GM12891 (cell line): ENCODE measurements at places on chromosomes 7 and 10.

DNA sequence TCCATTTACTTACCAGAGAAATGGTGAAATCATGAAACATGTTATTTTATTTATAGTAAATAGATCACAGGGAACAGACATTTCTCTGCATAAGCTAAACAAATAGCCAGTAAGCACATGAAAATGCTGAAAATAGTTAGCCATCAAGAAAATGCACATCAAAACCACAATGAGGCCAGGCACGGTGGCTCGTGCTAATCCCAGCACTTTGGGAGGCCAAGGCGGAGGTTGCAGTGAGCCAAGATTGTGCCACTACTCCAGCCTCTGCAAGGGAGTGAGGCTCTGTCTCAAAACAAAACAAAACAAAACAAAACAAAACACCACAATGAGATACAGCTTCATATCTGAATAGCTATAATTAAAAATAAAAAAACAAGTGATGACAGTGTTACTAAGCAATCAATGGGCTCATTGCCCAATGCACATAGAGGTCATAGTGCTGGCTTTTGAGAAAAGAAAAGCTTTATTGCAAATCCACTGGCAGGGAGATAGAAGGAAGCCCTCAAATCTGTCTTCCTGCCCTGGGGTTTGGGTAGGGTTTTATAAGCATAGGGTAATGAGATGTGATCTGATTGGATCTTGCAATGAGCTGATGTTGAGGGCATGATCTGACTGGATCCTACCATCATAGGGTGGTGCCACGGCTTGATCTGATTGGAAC lies 16.2 kb downstream of the CSTF2T start:
- no peak for DNase-seq

DNA sequence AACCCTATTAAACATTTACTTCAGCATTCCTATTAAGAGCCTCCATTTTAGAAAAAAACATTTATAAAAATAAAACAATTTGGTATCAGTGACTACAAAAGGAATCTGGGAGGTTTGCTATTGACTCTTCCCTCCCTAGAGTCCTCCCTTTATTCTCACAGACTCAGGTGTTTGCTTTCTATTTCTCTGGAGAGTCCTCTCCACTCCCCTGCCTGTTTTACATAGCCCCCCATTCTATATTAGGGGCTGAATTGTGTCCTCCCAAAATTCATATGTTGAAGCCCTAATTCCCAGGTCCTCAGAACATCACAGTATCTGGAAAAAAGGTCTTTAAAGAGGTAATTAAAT lies 69.8 kb downstream of the COA1 start:
- no peak for DNase-seq

- no peak for DNase-seq
Measured at GRCh38 chr10:108639010-108639409, 1284.3 kb downstream of the XPNPEP1 start.

- DNase-seq = no peak
Measured at GRCh38 chr7:91182819-91183764, 81.1 kb upstream of the FZD1 start.

- DNase-seq = no peak
Measured at GRCh38 chr10:127149501-127150081, 46.8 kb downstream of the INSYN2A start.

- no peak for DNase-seq
Measured at GRCh38 chr10:49151025-49151445, 17.2 kb upstream of the FAM170B start.

- DNase-seq = no peak
Measured at GRCh38 chr7:41241641-41242040, 461.2 kb downstream of the INHBA start.

DNA sequence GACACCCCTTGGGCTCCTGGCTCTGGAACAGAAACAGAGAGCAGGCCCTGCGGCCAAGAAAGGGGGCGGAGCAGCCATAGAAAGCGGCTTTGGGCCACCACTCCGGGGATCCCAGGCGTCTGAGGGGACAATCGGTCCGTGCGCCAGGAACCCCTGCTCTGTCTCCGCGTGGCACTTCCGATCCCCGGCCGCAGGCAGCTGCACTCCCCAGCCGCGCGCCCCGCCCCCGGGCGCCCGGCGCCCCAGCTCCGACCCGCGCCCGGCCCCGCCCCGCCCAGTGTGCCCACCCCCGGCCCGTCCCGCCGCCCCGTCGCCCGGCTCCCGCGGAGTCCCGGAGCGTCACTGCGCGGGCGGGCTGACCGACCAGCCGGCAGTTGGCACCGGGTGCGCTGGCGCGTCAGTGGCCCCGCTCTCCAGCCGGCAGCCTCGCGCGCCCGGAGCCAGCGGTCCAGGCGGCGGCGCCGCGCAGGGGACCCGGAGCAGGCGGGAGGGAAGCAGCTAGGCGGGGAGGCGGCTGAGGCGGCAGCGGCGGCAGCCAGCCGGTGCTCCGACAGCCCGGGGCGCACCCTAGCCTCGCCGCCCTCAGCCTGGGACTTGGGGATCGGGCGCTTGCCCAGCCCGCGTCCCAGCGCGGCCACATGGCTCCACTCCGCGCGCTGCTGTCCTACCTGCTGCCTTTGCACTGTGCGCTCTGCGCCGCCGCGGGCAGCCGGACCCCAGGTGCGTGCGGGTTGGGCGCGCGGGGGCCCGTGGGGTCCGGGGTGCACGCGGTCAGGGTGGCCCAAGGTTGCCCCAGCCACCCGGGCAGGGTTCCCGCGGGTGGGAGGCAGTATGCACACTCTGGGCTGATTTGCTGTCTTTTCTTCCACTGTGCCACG lies at the start of gene ADAMTS14:
Gene ADAMTS14 (plus strand): TSS at position 342 of the 878 bp plus-strand sequence. CDS start 297 bp downstream, at position 639.
- DNase-seq = peak; percentile 51

DNA sequence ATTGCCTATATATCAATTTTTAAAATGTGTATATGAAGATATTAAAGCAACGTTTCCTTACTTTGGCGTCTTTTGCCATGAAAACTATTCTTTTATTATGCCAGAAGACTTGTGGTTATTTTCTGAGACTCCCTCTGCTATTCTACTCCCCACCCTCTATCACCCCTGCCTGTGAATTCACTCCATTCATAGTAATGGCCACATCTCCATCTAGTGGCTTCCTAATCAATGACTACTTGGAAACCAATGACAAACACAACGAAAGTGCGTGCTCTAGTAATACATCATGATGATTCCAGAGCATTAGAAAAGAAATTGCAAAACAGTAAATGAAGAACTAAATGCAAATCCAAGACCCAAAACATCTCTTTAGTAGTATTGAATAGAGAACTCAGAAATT lies 186.7 kb upstream of the HGF start:
- DNase-seq = no peak

DNA sequence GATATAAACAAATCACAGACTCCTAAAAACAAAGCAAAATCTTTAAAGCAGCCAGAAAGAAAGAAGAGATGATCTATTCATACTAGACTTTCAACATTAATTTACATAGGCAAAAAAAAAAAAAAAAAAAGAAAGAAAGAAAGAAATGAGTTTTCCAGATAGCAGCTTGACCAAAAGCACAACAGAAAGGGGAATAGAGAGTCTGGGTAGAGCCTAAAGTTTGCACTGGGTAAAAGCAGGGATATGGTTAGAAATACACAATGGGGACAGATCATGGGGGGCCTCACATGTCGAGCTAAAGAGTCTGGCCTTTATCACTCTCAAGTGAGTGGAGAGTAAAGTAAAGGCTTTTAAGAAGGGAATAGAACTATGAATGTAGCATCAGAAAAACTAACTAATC lies 169.8 kb downstream of the SGMS1 start:
- no peak for DNase-seq

- DNase-seq = no peak
Measured at GRCh38 chr7:105691082-105691679, 109.9 kb upstream of the EFCAB10 start.

DNA sequence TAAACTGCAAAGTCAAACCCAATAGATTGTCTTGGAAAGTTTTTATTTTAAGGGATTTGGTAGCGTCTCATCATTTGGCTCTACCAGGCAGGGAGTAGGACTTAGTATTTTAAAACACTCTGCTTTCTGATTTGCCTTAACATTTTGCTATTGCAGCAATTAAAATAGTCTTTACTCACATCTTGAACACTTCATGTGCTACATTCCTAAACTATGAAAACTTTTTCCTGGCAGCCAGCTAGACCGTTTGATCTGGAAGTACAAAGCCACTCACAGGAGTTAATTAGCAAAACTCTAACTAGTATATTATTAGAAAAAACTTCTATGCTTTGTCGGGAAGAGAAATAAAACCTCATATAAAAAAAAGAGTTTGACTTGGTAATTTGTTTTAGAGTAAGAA lies 111.4 kb downstream of the TFPI2 start:
- DNase-seq = no peak

DNA sequence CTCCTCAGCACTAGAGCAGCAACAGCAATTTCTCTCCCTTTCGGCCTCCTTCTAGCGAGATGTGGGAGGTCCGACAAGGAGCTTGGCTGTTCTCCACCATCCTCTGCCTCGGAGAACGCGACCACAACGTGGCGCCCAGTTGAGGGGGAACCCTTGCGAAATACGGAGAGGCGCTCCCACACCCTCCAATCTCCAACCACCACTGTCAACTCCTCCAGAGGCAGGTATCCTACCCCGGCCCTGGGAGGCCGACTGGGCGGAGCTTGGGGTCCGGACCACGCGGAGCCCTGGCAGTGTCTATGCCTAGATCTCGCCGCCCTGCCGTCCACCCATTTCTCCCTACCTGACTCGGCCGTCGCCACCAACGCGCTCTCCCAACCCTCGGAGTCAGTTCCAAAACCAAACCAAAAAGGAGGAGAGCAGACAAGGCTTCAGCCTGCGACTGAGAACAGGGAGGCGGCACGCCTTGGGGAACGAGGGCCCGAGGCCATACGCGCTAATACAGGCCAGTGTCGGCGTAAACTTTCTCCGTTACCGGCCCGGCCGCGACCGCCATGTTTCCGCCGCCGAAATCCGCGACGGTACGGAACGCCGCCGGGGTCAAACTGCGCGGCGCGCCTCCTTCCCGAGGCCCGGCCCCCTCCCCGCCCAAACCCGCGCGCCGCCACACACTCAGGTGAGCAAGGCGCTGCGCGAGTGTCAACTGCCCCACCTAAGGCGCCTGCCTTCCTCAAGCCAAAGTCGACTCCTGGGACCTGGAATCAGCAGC lies at the start of gene TMEM168:
Gene TMEM168 (minus strand): TSS at position 577 of the 769 bp plus-strand sequence. CDS start 5,568 bp downstream, outside the sequence.
- DNase-seq = peak; percentile 51

GRCh38 chr7:16753932-16754855 lies 639 bp downstream of the TSPAN13 start:
- no peak for DNase-seq

GRCh38 chr7:40436710-40437109 lies 301.9 kb downstream of the SUGCT start:
- DNase-seq = no peak

DNA sequence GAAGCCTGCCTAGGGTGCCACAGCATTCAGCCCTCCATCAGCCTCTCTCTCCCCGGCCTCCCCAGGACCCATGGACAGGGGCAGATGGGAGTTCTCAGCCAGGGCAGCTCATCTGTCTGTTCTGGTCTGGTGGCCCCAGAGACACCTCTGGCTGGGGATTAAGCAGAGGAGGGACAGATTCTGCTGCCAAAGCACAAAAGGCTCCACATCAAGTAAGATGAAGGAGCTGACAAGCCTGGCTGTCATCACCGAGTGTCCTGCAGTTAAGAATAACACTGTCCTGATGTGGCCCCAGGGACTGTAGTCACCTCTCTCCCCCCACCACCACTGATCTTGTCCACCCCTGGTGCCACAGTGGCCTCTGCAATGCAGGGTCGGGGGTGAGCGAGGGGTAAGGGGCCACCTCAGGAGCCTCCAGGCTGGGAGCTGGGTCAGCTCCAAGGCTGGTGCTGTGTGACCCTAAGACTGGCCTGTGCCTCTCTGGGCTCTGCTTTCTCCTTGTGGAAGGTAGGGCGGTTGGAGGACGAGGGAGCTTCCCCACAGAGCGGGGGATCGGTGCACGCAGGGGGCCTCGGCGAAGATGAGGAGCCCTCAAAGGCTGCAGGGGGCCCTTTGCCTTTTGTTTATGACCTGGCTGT lies 18.7 kb downstream of the C10orf105 start:
- DNase-seq = no peak

DNA sequence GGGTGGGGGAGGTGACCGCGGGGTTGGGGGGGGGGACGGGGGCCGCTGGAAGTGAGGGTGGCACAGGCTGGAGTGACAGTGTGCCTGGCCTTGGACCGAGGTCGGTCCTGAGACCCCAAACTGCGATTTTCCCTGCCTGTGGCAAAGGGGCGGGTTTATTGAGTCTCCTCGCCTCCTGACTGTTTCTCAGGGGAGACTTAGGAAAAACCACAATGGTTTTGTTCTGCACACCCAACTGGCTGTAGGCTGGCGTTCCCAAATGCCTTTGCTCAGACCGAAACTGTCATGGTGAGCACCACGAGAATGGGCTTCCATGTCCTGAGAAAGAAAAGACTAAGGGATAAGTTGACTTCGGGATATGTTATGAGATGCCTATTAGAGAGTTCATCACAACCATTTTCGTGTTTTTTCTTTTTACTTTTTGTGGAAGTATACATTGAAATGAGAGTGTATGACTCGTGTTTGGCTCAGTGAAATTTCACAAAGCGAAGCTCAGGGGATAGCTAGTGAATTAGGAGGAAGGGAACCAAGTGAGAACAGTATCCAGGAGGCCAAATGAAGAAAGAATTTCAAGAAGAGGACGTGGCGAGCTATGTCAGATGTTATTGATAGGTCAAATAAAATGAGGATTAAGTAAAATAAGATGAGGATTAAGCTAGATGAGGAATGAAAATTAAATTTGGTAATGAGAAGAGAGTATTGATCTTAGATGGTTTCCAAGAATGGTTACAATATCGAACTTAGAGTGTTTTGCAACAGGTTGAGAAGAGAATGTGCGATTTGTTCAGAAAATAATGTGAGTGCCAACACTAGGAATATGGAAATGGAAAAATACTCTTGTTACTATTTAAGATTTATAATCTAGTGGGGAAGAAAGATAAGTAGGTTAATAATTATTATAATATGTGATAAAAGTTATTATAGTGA lies 918 bp downstream of the NET1 start:
- DNase-seq = no peak
